Nasal cavity respiratory epithelium epithelial cell of viscerocranial mucosa (primary cell): ENCODE measurements at places on chromosomes 12 and 14. TPM values are rescaled to one million over a fixed set of nuclear protein-coding genes. Genes with fewer than 3 reads are reported as not detected.

Gene PRPH
- total RNA-seq = 0.07 and 0.34 TPM in 2 replicates

Gene DNAJC22
- total RNA-seq = under 0.01 TPM in 1 of 2 replicates, not detected in the other

Gene TRIAP1
- 27.8 and 70.1 TPM in 2 replicates for total RNA-seq

Gene DERA
- total RNA-seq = 49.1 and 56.7 TPM in 2 replicates

Gene C1RL
- total RNA-seq = 10.6 and 23.3 TPM in 2 replicates

Gene TCL1B
- not detected in 2 replicates for total RNA-seq

Gene KRT6C
- total RNA-seq = 171 and 249 TPM in 2 replicates

Gene GLT8D2
- total RNA-seq = 1.6 and 2.1 TPM in 2 replicates

Gene HHIPL1
- 1.0 and 1.7 TPM in 2 replicates for total RNA-seq

Gene MIP
- total RNA-seq = not detected in 2 replicates

Gene MMP17
- 2.3 and 9.9 TPM in 2 replicates for total RNA-seq

Gene LRFN5
- total RNA-seq = under 0.01 TPM in 1 of 2 replicates, not detected in the other

Gene SELPLG
- under 0.01 and 0.50 TPM in 2 replicates for total RNA-seq

Gene DDX23
- 67.0 and 95.1 TPM in 2 replicates for total RNA-seq

Gene GRIP1
- 10.6 and 22.1 TPM in 2 replicates for total RNA-seq

Gene OSBPL8
- total RNA-seq = 100 and 216 TPM in 2 replicates

Gene CPSF2
- total RNA-seq = 59.8 and 67.9 TPM in 2 replicates

Gene YAF2
- 12.0 and 18.6 TPM in 2 replicates for total RNA-seq

Gene SAMD4A
- total RNA-seq = 11.3 and 13.0 TPM in 2 replicates

Gene BCAT1
- total RNA-seq = 30.8 and 37.2 TPM in 2 replicates

Gene DHRS2
- total RNA-seq = under 0.01 and 0.07 TPM in 2 replicates

Gene PLEKHG7
- total RNA-seq = 0.28 TPM in 1 of 2 replicates, not detected in the other

Gene IRAK3
- 0.68 and 6.8 TPM in 2 replicates for total RNA-seq

Gene CRACR2A
- 0.34 and 5.8 TPM in 2 replicates for total RNA-seq

Gene HECTD4
- 16.7 and 37.1 TPM in 2 replicates for total RNA-seq
